ENCODE measurements at places on chromosomes 7 and 10. TPM values are rescaled to one million over a fixed set of nuclear protein-coding genes. Genes with fewer than 3 reads are reported as not detected.

The ELMO1 gene
- total RNA-seq = 8.4 TPM

The SYCE1 gene
- not detected for total RNA-seq

The PLPP4 gene
- not detected for total RNA-seq

The TCAF1 gene
- 31.4 TPM for total RNA-seq

The OPN1SW gene
- not detected for total RNA-seq

The LRGUK gene
- total RNA-seq = not detected

The STK31 gene
- 0.10 TPM for total RNA-seq

The KEL gene
- not detected for total RNA-seq

All from gastrocnemius medialis (tissue), 4 donors.